ENCODE measurements at places on chromosomes 5 and 9. TPM values are rescaled to one million over a fixed set of nuclear protein-coding genes. Genes with fewer than 3 reads are reported as not detected.
A peak's percentile ranks its signal among the peaks of the same experiment; 100 is the strongest.

- DNase-seq: no peak
These were observed 142.8 kb downstream of the ENC1 start for GRCh38 chr5:74497706-74498105.

NR6A1 gene
- 0.13 TPM for total RNA-seq

- DNase-seq: no peak
These were observed 676 bp downstream of the NOL6 start for GRCh38 chr9:33472881-33473615.

DNA sequence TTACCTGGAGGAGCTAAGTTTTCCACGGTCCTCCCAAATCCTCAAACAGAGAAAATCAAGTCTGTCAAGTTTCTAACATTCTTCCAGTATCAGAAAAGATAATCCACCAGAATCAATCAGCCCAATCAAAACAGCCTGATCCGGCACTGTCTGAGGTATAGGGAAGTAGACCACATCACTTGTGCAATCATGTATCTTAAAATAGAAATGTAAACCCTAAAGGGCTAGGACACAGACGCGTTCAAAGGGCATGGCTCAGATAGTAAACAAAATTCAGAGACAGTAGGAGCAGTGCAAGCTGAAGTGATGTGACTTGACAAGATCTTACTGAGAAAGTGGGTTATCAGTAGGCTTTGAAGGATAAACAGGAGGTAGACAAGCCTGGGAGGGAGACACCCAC lies 252.4 kb upstream of the DAPK1 start:
- no peak for DNase-seq

GRCh38 chr9:78040726-78041125 lies 9.1 kb upstream of the GNAQ start:
- DNase-seq: no peak

DNA sequence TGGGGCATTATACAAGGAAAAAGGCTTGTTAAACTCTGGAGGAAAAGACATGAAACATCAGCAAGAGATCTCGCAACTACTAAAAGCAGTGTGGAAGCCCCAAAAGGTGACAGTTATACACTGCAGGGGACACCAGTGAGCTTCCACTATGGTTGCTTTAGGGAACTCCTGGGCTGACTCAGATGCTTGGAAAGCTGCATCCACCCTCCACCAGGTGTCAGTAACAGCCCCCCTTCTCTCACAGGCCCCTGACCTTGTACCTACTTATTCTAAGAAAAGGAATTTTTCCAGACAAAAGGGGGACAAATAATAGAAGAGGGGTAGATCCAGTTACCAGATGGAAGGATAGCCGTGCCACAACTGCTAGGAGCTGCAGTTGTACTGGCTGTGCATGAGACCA lies 154.4 kb upstream of the COX7C start:
- DNase-seq: no peak

DNA sequence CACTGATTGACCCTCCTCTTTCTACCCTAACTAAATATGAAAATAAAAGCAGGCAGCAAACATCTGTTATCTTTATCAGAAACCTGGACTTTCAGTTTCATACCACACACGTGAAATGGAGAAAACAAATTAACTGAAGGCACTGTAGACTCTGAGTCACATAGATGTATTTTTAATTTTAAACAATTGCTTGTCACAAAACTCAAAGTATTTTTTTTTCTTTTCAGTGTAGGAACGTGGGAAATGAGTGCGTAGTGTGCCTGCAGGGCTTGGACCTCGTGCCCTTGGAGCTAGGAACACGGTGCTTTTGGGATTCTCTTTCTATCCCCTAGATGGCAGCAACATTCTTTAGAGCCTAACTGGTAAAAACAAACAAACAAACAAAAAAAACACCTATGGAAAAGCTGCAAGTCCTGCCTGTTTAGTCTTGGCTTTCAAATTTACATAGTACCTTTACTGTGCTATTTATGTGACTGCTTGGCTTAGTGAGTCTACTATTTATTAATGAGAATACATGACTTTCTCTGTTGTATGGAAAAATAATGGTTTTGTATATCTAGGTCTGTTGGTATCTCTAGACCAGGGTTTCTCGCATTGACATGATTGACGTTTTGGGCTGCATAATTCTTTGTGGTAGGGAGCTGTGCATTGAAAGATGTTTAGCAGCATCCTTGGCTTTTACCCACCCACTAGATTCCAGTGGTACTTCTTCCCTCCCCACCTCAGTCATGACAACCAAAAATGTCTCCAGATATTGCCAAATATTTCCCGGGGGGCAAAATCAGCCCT lies 16.8 kb upstream of the ACTBL2 start:
- DNase-seq: peak; percentile 38

Measured in HFFc6 (cell line).